ENCODE measurements at places on chromosomes 6 and 20.

- DNase-seq, result no peak
These were observed 48.1 kb downstream of the ERMARD start for GRCh38 chr6:169799474-169799926.

DNA sequence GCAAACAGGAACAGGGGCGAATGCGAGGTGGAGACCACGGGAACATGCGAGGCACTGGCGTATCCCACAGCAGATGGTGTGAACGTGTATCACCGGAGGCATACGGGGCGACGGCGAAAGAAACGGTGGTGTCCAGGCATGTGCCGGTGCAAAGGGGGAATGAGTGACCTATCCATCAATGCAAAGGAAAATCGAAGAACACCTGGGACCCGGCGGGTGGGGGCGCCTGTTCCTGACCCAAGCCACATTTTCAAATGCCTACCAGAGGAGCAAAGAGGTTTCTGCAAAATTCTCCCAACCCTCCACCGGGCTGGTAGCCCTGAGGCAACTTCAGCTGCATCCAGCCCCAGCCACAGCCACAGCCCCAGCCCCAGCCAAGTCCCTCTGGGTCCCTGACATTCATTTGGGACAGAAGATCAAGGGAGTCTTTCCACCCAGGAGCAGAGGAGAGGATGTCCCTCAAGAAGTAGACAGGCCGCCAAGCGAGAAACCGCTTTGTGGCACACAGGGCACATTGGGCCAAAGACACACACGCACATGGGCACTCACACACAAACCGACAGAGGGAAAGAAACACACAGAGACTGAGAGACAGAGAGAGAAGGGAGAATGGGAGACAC lies 164.0 kb upstream of the ZNF337 start:
- no peak for DNase-seq

DNA sequence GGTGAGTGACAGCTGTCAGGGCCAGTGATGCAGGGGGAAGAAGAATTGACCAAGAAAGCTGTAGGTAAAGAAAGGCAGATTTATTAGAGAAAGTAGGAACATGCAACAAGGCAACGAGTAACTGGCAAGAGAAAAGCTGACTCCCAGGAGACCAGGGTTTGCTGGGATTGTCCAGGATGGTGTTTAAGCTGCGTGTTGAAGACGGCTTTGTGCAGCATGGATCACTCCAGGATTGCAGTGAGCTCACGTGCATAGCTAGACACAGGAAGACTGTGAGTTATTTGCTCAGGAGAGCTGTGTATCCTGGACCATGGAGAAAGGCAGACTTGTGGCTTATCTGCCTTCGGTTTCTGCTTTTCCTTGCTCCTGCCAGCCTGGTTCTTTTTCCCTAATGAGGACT lies 87.6 kb downstream of the TTLL2 start:
- no peak for DNase-seq

- DNase-seq, result no peak
These were observed 42.2 kb upstream of the IFNGR1 start for GRCh38 chr6:137261361-137261760.

DNA sequence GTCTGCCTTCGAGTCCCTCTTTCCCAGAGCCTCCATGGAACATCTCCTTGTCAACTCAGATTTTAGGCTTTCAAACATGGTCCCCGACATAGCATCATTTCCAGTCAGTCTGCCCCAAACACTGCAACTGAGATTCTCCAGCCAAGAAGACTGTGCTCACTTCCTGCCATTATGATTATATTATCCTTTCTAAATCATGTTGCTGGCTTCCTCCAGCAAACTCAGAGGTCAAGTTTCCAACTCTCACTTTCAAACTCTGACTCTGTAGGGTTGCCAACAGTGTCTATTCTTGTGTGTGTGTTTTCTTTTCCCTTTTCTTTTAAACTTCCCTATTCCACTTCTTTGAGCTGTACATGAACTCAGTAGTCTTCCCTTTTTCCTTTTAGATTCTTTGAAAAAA lies 61.2 kb upstream of the TRAF3IP2 start:
- DNase-seq, result no peak

DNA sequence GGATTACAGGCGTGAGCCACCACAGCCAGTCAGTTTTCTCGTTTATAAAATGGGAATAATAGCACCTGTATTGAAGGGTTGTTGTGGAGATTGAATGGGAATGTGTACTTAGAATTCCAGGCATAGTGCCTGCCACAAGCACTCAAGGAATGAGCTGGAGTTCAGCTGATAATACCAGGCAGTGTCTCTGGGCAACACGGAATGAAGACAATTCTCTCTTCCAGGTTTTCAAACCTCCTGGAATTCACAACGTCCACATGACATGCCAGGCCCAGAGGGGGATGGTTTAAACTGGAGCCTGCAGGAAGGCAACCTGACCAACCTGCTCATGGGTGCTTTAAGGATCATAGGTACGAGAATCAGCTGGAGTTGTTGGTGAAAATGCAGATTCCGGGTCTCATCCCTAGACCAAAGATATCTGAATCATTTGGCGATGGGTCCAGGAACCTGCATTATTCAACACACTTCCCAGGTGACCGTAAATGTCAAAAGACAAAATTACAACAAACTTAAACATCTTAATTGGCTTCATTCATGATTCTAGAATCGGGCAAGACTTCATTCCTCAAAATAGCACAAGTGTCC lies 1.9 kb upstream of the PTPN1 start:
- no peak for DNase-seq

DNA sequence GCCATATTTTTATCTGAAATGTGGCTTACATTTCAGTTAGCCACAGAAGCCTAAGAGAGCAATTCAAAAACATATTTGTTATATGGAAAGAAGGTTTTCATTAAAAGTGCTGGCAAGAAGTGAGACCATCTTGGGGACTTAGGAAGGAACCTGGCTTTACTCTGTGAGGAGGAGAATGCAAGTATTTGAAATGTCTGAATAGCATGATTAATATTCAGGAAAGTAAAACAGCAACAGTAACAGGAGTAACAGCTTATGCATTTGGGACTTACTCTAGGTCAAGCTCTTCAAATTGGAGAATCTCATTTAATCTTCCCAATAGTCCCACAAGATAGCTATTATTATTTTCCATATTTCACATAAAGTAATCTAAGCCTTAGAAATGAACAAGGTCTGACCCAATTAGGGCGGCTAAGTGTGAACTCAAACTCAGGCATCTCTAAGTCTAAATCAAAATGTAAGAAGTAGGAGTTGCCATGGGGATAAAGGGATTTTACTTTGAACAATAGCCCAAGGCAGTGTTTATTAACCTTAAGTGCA lies 816.5 kb downstream of the BCKDHB start:
- DNase-seq, result no peak

DNA sequence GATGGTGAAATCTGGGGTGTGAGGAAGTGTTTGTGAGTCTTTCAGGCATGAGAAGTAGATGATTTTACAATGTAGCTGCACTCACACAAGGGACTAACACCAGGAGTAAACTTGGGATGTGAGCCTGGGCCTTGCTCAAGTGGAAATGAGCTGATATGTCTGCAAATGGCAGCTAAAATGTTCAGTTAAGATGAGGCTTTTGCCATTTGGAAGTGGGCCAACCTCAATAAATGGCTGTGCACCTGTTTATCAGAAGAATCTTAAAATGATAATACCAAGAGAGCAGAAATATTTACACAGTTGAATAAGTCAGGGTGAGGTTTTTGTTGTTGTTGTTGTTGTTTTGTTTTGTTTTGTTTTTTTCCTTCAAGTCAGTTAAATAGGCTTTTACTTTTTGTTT lies 25.7 kb upstream of the KLHL31 start:
- DNase-seq, result no peak

- no peak for DNase-seq
These were observed 32.3 kb upstream of the RSPO4 start for GRCh38 chr20:1034415-1034789.

- DNase-seq, result no peak
These were observed 33.7 kb upstream of the EPB41L2 start for GRCh38 chr6:131096786-131097185.

GRCh38 chr6:91464201-91464600 lies 877.3 kb upstream of the MAP3K7 start:
- DNase-seq, result no peak

Data from skeletal muscle cell (primary cell).